ENCODE measurements at places on chromosomes 5 and 9. TPM values are rescaled to one million over a fixed set of nuclear protein-coding genes. Genes with fewer than 3 reads are reported as not detected.

The DDX31 gene
- total RNA-seq = 7.1 TPM

The CD14 gene
- 8.8 TPM for total RNA-seq

The FOXD4L3 gene
- not detected for total RNA-seq

The MYORG gene
- total RNA-seq = 0.43 TPM

The NNT gene
- 94.2 TPM for total RNA-seq

The NR5A1 gene
- not detected for total RNA-seq

Measured in smooth muscle cell of bladder (primary cell).